DMS79 treated with DMSO at 0.1 percent for 48 hours (cell line): ENCODE measurements at places on chromosomes 4 and X.

DNA sequence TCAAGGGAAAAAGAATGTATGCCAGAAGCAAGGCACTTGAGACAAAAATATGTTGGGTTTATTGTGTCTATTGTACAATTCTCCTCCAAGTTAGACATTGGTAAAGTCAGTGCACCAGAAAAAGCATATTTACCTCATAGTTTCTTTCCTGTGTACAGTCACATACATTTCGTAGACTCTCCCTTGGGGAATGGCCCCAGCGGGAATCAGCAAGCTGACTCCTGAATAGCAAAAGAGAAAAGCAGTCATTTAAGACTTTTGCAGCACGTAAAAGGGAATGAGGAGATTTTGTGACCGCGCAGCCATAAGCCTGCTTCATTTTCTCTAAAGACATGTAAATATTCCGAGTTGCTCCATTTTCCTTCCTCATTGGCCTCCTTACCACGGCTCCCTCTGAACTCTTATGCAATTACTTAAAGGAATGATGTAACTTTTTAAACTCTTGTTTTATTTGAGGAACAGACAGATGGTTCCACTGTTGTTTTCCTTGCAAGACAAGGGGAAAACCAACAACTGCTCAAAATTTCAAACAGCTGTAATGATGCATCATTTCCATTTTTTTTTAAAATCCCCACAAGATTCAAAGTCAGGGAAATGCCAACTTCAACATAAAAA lies 332.7 kb downstream of the UNC5C start:
- no peak for DNase-seq

DNA sequence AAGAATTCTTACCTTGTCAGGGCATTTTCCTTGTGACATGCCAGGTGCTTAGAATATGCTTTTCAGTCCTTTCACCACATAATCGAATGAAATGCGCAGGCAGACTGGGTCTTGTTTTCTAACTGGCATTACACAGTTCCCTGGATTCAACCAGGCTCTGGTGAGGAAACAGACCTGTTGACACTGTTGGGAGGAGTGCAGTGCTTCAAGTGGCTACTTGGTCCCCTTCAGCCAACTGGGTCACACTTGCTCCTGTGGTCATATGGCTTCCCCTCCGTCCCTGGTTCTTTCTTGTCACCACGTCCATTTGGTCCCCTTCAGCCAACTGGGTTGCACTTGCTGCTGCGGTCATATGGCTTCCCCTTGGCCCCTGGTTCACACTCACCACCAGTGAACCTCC lies 9.7 kb downstream of the SMIM20 start:
- DNase-seq, result no peak

- no peak for DNase-seq
These were observed 14.9 kb upstream of the PDE5A start for GRCh38 chr4:119643306-119644042.

DNA sequence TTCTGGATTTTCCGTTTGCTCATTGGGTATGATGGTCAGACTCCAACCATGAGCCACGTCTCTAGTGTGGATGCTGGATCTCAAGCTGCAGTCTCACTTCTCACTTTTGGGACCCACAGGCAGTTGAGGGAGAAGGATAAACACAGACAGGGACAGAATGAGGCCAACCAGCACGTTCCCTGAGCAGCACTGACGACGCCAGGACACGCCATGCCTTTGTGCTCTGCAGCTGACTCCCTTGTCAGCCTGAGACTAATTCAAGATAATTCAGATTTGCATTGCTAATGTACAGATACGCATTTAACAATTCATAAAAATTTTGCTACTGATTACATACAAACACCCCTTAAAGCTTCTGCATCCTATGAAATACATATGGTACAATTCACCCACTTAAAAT lies 106.5 kb downstream of the FAM193A start:
- DNase-seq, result no peak

- no peak for DNase-seq
These were observed 642.6 kb downstream of the PCDH7 start for GRCh38 chr4:31362756-31363155.

- DNase-seq, result no peak
These were observed 2045.7 kb upstream of the TENM3 start for GRCh38 chr4:180197471-180197870.

- DNase-seq, result no peak
These were observed 27.9 kb upstream of the NFXL1 start for GRCh38 chr4:47942081-47942819.

GRCh38 chr4:138724530-138724929 lies 291.1 kb upstream of the NOCT start:
- DNase-seq, result peak; percentile 35

- DNase-seq, result no peak
These were observed 519.1 kb downstream of the IQCM start for GRCh38 chr4:149296503-149296902.

DNA sequence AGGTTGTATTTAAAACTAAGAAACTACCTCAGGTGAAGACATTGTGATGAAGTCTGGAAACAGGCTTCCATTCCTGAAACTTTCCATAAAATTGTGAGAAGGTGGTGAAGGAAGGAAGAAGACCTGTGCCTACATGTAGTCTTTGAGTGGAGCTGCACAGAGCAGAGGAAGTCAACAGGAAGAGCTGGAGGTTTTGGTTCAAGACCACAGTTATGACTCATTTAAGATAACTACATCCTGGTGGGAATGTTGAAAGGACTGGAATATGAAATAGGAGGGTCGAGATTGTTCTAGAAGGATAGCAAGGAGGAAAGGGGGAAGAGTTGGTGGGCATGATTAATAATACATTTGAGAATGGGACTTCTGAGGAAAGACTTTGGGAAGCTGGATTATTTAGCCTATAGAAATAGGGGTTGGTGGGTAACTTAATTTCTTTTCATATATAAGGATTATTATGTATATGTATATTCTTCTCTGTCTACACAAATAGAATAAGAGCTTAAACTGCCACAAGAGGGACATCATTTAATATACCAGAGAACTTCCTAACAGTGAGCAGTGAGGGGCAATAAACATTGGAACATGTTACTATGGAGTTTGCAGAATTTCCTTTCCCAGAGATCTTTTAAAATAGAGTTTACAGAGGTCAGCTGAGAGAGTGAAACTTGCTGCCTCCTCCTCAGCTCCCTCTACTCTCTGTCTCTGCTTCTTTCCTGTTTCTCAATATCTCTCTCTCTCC lies 23.5 kb downstream of the AWAT2 start:
- DNase-seq, result no peak

DNA sequence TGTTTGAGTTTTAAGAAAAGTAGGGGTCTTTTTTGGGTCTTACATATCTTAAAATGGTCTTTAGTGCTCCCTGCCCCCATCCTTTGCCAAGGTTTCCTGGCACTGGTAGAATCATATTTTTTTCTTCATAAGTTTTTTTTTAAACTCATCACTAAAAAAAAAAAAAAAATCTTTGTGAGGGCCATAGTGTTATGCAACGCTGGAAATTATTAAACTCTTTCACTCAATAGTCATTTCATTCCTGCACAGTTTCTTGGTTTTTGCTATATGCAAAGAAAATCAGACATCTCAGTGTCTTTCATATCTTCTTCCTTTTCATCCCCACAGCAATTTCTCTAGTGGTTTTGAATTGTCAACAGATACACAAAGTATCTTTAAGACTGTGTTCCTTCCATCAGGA lies 95.6 kb downstream of the TMA16 start:
- DNase-seq, result no peak

DNA sequence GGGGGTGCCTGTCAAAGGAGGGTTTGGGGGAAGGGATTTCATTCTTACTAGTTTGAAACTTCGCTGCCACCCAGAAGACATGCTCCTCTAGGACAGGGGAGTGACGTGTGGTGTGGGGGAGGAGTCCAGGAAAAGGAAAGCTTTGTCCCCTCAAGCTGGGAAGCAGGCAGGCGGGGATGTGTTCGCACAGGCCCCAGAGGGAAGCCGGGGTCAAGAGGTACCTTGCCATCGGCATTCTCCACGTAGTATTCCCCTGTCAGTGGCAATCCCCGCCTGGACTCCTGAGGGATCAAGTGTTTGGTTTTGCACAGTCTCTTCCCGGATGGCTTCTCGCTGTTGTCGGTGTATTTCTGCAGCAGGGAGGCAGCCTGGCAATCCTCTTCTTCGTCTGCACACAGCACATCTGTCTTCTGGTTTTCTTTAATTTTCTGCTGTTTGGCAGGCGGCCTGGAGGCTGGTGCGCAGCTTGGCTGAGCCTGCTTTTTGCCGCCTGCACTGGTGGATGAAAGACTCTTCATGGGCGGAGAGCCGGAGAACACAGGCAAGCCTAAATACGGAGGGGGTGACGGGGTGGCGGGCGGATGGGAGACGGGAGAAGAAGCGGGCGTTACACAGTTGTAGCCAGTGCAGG lies 35.1 kb downstream of the BCOR start:
- no peak for DNase-seq

DNA sequence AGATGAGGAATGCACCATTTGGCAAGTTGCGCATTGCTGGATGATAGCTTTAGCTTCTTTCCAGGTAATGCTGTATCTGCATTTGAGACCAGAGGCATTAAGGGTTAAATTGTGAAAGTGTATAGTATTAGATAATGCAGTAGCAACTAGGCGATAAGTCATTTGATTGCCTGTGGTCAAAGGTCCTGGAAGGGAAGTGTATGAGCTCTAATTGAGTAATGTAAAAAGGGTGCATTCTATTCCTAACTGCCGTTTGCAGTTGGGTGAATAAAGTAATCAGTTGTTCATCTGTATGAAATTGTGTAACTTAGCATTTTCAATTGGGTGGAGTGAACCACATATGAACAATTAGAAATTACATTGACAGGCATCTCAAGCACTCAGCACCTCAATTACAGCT lies 54.5 kb upstream of the WDR1 start:
- no peak for DNase-seq

GRCh38 chr4:125520258-125520990 lies 205.7 kb downstream of the FAT4 start:
- DNase-seq, result no peak

DNA sequence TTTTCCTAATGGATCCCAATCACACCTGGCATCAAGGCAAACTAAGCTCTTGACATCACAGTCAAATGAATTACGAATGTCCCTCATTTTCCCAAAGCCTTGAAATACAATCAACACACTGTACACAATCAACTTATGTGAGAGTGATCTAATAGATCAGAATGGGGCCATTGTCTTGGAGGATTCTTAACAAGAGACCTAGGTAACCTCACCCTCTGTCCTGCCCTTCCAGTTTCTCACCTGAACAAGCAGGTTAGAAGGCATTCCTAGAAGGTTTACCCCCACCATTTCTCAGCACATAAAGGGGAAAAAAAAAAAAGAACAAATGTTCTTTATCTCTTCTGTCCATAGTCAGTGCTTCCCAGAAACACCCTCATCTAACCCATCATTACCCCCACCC lies 6.3 kb downstream of the SLC39A8 start:
- no peak for DNase-seq

DNA sequence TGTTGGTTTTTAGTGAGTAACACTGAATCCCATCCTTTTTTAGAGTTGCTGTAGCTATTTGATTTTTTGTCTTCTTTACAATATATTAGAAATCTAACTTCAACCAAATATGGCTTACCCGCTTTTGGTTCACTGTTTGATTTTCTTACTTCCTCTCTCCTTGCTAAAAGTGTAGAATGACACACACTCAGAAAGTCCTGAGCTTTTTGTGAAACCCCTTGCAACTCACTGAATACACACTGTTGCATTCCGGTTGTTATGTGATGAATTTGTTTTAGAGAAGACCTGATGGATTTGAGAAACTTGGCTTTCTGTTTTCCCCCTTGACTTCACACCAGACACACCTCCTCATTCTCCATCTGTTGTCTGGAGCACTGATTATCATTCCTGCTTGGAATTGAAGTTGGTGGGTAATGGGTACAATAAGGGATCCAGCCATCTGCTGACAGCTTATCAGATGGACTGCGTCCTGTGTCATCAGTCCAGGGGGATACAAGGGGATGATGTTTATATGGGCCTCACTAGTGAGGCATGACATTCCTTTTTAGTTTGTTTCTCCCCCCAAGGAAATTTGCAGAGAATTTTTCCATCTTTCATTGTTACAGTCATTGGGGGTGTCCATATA lies 5.2 kb downstream of the TMEM164 start:
- DNase-seq, result no peak

GRCh38 chr4:117455088-117455487 lies 369.7 kb upstream of the TRAM1L1 start:
- DNase-seq, result no peak

DNA sequence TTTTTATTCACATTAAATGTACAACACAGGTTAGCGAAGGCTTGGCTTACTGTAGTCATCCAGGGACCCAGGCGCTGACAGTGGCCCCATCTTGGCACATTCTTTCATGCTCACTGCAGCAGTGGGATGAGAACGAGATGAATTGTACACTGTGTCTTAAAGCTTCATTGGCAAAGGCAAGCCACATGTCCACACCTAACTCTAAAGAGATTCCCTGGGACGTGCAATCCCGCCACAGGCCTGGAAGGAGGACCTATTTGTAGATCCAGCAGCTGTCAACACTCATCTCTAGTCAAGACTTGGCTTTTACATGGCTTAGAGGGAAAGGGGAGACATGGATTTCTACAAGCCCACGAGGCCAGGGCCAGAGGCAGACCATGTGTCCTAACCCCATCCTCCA lies 16.1 kb upstream of the CXCR3 start:
- no peak for DNase-seq

DNA sequence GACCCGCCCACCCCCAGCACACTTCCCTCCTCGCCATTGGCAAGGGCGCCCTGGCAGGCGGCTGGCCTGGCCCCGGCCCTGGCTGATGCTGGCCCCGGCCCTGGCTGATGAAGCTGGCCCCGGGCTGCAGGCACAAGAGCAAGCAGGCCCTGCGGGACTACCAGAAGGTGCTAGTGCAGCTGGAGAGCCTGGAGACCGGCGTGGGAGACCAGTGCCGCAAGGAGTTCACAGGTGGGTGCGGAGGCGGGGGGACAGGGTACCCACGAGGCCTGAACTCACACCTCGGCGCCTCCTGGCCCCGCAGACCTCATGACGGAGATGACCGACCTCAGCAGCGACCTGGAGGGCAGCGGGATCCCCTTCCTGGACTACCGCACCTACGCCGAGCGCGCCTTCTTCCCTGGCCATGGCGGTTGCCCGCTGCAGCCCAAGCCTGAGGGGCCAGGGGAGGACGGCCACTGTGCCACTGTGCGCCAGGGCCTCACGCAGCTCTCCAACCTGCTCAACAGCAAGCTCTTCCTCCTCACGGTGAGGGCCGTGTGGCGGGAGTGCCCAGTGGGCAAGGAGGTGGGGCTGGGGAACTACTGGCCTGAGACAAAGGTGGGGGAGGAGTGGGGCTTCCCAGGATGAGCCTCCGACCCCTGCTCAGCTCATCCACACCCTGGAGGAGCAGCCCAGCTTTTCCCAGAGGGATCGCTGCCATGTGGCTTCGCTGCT lies 6.1 kb upstream of the SRPK3 start:
- no peak for DNase-seq
